HT-29 (cell line): ENCODE measurements at places on chromosomes 16 and 17.

DNA sequence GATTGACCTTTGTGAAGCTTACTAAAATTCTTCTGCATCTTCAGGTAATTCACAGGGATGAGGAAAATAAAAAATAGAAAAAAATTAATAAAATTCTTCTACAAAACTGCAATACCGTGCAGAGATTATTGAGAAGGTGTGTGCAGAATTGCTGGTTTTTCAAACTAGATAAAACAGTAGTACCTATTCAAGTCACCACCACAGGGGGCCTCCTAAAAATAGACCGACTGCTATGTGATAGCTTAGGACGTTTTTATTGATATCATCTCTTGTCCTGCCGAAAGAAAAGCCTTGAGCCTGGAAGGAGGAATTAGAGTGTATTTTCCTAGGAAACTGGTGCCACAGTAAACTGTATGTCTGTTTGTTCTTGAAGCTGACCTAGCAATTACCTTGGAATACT, 325.9 kb downstream of the ZFHX3 start:
- DNase-seq = no peak

DNA sequence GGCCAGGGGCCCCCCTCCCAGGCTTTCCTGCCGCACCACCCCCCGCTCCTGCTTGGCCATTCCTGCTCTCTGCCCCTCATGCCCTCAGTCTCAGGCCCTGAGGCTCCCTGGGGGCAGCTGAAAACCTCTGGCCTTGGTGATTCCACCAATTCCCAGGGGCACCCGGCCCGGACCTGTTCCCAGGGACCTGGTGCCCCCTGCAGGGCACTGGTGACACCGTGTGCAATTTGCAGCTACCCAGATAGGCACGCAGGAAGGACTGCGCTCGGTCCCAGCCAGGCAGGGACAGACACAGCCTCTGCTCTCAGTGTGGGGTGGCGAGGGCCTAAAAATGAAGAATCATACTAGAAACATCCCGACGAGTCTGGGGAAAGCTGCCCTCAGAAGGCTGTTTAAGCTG, 13.4 kb downstream of the WFDC1 start:
- DNase-seq = peak; percentile 54

DNA sequence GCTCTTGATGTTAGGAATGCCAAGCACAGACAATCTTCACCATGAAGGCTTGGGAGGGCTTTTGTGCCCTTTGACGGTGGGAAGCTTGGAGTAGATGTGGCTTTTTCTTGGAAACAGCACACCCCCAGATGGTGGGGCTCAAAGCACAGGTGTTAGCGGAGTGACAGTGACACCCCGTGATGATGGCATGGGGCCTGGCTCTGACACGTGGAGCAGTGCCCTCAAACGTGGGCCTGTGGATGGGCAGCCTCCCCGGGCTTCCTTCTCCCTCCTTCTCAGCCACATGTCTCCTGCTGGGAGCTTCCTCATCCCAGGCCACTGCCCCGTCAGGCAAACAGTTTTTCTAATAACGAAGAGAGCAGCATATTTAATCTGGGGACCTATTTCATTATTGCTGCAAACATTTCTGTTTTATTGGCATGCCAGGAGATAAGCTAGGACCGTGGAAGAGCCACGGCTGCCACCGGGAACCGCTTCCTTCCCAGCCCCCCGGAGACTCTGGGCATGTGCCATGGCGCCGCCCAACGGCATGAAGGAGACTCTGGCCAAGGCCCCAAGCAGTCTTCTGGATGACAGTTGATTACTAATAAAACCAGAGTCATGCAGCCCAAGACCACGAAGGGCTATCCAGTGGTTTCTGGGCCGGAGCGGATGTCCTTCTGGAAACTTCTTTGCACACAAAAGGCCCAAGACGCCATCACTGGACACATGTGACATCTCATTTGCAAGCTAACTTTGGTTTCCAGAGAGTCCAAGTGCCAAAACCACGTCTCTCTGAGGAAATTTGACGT, 280.3 kb upstream of the FOXF1 start:
- no peak for DNase-seq

DNA sequence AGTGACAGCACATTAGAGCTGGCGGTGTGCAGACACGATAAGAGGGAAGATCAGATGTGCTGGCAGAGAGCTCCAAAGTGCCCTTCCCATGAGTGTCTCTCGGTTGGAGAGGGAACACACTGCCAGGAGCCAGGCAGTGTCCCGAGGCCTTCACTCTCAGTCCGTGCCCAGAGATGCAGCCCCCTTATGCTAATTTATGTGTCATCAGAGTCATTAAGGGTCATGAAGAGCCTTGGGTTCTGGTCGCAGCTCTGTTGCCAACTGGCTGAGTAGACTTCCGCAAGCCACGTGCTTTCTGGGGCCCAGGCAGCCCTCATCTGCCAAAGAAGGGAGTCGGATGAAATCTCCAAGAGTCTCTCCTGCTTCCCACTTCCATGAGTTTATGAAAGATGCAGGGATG, 232.5 kb downstream of the MSI2 start:
- no peak for DNase-seq

- DNase-seq = peak; percentile 63
Observed at GRCh38 chr17:42276359-42276608, at the start of gene STAT5B. Gene STAT5B (minus strand): TSS chr17:42276391. CDS start chr17:42232127, 44,264 bp downstream.
